ENCODE measurements at places on chromosomes 1 and 21.

GRCh38 chr1:94119306-94119705 lies 1.6 kb downstream of the ABCA4 start:
- DNase-seq = no peak

DNA sequence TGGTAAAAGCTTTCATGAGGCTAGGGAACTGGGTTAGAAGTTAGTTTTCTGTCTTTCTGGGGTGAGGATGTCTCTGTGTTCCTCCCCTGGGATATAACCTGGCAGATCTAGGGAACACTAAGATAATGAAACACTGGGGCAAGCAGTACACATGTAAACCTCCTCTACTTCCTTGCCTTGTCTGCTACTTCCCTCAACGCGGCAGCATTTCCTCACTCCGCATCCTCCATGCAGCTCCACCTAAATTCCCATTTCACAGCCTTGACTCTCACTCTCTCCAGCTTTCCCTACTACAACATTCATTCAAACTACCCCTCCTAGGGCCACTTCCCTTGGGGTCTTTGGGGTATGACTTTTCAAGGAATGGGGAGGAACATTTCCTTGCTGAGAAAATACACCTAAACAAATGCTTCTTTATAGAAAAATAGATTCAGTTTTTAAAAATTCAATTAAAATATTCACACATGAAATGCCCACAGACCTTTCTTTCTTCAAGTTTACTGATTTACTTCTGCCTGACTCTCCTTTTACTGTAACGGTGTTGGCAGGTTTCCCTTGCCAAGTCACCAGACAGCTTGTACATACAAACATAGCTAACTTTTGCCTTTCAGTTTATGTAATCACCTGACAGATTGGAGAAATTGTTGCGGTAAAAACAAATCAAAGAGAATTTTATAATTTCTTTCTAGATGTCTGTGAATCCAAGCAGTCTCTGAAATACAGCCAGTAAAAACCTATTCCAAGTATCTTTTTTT lies 90.1 kb downstream of the TNFSF18 start:
- DNase-seq = no peak

- no peak for DNase-seq
Measured at GRCh38 chr21:41817877-41818855, 51.3 kb upstream of the RIPK4 start.

- DNase-seq = no peak
Measured at GRCh38 chr1:206041640-206042039, 11.3 kb upstream of the RHEX start.

DNA sequence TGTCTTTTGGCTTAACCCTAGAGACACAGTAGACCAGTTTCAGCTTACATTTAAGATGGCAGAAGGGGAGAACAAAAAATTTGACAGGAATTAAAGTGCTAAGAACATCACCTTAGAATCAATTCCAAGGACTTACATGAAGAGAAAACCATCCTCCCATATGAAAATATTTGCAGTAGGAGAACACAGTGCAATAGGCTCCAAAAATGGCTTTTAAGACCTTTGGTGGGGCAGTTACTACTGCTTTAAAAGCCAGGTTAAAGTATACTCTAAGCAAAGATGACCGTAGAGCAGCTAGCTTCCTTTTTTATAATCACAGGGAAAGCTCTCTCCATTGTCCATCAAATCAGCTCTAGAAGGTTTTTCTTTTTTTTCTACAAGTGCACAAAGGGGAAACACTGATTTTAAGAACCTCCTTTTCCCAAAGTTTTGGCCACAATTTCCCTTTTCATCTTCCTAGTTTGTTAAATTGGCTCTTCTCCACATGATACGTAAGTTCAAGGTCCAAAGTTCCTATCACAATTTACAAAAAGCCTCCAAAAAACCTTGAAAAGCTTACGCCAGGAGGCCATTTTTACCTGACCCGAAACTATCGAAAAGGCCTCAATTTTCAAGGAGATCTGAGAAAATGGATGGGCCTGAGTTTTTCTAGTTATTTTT lies 3.3 kb downstream of the TXNIP start:
- no peak for DNase-seq

DNA sequence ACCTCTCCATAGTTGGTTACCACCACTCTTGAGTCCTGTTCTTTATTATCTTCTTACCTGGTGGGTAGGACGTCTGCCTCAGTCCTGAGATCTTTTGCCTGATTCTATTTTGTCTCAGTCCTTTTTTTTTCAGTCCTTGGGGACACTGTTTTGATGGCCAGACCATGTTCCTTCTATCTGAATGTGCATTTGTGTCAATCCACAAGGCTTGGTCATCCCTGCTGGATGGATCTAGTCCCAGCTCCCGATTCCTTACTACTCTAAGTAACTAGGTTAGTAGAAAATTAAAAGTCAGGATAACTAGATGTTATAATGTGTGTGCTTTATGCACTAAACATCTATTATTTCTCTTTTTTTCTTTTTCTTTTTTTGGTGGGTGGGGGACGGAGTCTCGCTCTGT lies 28.1 kb upstream of the AK4 start:
- no peak for DNase-seq

DNA sequence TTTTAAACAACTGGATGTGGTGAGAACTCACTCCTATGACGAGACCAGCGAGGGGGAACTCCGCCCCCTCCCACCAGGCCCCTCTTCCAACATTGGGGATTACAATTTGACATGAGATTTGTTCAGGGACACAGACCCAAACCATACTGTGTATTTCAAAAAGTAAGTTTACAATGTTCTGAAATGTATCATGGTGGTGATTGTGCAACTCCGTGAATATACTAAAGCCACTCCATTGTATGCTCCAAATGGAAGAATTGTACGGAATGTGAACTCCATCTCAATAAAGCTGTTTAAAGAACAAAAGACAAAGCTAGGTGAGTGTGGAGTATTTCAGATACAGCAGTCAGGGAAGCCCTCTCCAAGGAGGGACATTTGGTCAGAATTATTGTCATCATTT lies 432.1 kb upstream of the VAMP3 start:
- no peak for DNase-seq

DNA sequence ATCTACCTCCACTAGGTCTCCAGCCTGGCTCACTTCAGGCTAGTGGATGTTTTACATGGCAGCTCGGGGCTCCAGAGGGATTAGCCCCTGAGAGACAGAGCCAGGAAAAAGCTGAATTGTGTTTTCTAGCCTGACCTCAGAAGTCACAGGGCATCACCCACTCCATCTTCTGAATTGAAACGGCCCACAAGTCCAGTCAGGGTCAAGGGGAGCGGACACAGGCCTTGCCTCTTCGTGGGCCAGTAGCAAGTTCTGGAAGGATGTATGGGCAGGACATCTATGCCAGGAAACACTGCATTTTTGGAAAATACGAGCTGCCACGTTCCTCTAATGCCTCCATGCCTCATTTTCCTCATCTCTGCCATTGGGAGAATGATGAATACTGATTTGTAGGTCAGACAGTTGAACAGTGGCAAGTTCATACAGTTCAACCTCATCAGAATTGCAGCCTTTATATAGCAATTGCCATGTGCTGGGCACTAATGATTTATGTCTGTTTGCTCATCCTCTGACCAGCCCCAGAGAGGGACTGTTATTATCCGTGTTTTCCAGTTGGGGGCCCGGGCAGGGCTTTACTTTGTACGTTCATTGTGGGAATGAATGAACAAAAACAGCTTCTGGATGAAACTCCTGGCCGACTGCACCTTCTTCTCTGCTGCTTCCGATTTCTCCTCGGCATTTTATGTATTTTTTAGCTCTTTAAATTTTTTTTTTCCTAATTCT lies 23.2 kb upstream of the PCBP3 start:
- DNase-seq = no peak

- DNase-seq = no peak
Measured at GRCh38 chr1:118147522-118147921, 37.5 kb downstream of the SPAG17 start.

Data from GM12892 (cell line).